ENCODE measurements at places on chromosomes 11 and 22.

- no peak for DNase-seq
Observed at GRCh38 chr11:232783-233565, 3.2 kb downstream of the SIRT3 start.

DNA sequence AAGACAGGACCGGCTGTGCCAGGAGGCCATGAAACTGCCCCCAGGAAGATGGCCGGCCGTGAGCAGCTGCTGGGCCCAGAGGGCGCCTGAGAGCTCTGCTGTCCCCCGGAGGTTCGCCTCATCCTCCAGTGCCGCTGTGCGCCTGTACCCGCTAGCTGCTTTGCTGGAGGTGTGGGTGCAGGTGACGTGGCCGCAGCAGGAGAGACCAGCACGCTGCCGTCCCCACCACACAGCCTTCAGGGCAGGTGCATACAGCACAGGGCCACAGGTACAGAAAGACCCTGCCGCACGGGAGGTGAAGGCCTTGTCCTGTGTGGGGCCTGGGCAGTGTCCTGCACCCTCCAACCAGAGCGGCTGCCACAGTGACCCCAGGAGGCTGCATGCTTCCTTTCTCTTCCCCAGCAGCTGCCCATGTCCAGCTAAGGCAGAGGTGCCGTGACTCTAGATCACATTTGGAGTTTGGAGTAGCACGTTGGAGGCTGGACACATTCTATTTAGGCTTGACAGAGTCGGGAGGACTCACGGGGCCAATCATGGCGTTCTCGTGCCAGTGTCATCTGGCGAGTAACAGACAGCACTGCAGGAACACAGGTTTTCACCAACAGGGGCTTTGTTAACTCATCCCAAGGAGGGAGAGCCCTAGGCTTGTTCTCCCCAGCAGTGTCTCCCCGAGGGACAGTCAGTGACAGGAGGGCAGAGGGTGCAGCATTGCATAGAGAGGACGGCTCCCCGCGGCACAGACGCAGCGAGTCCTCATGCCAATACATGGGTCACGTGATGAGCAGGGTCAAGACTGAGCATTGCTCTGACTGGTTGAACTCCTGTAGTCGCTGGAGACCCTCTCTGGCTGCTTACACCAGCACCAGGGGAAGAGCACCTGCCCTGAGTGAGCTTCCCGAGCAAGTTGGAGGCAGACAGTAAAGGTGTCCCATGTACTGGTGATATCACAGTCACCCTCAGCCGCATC, 18.7 kb upstream of the PANX2 start:
- no peak for DNase-seq

GRCh38 chr11:131581046-131581445, 210.6 kb downstream of the NTM start:
- DNase-seq = no peak

- DNase-seq = no peak
Observed at GRCh38 chr22:29090039-29090438, 17.2 kb downstream of the KREMEN1 start.

DNA sequence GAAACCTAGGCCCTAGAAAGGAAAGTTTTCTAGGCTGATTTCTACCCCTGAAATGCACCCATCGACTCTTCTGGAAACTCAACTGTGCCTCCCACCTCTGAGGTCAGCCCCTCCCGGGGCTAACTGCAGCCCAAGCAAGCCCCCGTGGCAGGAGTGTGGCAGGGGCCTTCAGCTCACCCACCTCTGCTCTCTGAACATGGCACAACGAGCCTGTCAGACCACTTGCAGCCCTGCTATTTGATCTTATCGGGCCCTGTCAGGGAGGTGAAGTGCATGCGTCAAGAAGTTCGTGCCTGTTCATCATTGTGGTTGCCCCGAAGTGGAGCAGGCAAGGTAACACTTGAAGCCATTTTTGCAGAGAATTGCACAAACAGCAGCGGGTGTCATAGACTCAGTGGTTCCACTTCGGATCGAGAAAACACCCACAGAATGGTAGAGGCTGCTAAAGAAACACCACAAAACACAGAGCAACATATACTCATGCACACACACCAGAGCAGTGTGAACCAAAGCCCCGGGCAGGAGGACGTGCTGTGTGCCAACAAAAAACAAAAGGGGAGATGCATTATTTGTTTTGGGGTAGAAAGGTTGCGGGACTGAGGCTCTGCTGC, 262.7 kb downstream of the ETS1 start:
- no peak for DNase-seq

- DNase-seq = no peak
Observed at GRCh38 chr22:21022955-21023614, 8.1 kb downstream of the P2RX6 start.

- DNase-seq = no peak
Observed at GRCh38 chr22:22786301-22787115, 101.1 kb upstream of the IGLL5 start.

- DNase-seq = no peak
Observed at GRCh38 chr11:76237914-76238313, 31.6 kb upstream of the WNT11 start.

DNA sequence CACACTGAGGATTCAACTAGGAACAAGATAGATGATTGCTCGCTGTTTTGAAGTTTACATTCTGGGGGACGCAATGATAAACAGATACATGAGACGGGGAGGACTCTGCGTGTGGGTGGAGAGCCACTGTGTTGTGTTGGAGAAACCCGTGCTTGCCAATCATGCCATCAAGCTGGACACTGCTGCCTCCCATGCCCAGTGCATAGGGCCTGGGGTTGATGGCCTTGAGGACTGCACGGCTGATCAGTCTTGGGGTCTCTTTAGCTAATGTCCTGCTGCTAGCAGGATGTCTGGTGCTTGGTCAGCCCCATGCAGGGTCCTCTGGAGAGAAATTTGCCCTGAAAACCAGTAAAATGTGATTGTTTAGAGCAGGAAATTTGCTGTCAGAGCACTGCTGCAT, 221.2 kb upstream of the B3GAT1 start:
- DNase-seq = no peak

DNA sequence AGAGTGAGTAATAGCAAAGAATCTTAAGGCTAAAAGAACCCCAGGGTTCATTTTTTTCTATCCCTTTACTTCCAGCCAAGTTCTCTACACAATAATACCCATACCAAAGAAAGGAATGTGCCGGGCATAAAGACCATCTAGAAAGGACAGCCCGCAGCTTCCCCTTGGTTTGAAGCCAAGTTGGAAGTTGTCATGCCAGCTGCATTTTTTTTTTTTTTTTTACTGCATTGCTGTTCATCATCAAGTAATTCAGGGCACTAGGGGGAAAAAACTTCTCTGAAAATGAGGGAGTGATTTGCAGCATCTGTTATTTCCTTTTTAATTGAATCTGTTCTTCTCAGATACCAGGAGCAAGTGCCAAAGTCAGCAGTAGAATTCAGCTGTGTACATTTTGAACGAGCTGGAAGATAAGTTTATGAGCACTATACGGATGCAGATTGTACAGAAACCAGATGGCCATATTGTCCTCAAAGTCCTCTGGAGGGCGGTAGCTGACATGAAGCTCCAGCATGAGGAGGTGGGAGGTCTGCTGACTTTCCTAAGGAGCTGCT, 56.4 kb downstream of the UBASH3B start:
- no peak for DNase-seq

DNA sequence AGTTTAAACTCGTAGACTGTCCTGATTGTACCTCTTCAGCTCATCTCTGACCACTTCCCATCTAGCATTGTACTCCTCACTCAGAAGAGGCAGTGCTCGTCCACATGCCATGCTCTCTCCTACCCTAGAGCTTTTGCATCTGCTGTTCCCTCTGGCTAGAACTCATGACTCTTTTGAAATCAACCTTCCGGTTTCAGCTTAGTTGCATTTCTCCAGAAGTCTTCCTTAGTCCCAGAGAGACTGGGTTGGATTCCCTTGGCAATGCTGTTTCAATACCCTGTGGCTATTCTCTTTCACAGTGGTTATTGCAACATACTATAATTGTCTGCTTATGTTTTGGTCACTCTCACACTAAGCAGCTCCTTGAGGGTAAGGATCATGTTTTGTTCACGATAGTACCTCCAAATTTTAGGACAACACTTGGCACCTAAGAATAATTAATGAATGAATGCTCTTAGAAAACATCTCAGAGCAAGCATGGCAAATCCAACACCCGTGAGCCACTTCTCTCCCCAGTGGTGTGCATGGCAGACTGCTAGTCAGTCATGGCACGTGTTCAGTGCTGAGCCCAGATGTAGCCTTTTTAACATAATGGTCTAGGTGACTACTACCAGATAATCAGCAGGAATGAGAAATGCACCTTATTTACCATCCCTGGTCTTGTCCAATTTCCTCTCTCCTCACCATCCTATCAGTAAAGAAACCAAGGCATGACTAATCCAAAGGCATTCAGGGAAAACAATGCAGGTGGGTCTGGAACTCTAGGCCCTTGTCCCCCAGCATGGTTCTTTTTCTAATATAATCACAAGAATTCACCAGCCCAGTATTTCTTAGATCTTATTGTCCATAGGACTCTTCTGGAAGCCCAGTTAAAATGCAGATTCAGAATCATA, 14.5 kb downstream of the SEPTIN3 start:
- DNase-seq = no peak

GRCh38 chr11:73752216-73752867, 8.5 kb downstream of the RAB6A start:
- no peak for DNase-seq

GRCh38 chr11:126350836-126351235, 4.7 kb upstream of the ST3GAL4 start:
- no peak for DNase-seq

- no peak for DNase-seq
Observed at GRCh38 chr22:39219071-39220039, 25.4 kb downstream of the PDGFB start.

DNA sequence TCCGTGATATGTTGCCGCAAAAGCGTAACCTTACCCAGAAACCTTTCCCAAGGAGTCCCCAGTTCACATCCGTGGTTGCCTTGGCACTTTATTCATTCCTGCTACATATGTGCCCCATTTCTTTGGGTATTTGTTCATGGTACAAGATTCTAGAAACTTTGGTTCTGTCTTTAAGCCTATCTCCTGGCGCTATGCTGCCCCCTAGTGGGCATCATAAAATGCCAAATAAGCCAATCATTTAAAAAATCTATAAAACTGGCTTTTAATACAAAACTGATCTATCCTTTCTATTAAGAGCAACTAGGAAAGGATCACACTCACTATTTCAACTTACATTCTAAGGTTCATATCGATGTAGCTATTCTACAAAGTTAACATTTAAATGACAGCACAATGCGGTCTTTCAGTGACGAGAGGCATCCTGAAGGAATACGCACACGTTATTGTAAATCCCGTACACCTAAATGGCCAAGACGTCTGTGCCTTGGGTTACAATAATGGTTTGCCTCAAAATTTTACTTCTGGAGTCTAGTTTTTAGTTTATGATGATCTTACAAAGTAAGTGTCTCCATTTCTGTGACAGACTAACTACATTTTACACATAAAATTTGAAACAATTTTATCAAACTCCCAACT, 16.2 kb downstream of the PIWIL3 start:
- peak; percentile 29 for DNase-seq

- DNase-seq = no peak
Observed at GRCh38 chr11:16867097-16867496, 128.7 kb downstream of the C11orf58 start.

GRCh38 chr22:31093086-31093850, 12.2 kb downstream of the SMTN start:
- peak; percentile 71 for DNase-seq

GRCh38 chr11:74783241-74783871, 34.7 kb downstream of the RNF169 start:
- peak; percentile 13 for DNase-seq

DNA sequence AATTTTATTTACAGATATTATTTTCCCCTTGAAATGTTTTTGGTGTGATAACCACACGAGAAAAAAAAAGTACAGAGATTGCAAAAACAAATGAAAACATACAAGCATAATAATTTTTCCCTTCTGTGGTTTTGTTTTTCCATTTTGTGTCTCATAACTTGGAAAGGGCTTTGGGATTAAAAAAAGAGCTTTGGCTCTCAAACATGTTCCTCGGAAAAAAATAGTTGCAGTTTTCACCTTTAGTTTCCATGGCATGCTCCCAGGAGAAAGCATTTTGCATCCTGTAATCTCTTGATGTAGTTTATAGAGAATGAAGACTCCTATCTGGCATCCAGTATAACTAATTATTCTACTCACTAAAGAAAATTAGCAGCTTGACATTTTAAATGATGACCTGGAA, 362.1 kb upstream of the PDGFD start:
- DNase-seq = no peak

DNA sequence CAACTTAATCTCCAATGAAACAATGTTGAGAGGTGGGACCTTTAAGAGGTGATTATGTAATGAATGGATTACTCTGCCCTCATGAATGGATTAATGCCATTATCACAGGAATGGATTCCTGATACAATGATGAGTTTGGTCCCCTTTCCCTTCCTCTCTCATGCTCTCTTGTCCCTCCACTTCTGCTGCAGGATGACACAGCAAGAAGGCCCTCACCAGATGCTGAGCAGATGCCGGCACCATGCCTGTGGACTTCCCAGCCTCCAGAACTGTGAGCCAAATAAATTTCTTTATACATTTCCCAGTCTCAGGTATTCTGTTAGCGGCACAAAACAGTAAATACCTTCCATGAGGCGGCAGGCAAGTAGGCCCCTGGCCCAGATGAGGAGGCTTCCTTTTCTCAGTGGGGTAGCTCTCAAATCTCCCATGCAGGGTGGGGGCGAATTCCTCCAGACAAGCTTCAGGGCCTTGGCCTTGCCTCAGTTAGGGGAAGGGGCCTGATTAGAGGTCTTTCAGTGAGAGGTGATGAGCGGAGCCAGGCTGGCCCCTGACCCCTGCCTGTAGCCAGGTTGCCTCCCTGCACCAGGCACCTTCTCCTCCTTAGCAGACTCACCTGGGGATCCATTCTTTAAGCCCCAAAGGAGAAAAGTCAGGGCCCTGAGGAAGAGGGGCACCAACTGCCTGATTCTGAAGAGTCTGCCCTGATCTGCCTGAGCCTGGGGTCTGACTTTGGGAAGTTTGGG, 86.0 kb downstream of the RRM1 start:
- DNase-seq = no peak

- DNase-seq = no peak
Observed at GRCh38 chr22:32558681-32559355, 84.2 kb downstream of the FBXO7 start.

DNA sequence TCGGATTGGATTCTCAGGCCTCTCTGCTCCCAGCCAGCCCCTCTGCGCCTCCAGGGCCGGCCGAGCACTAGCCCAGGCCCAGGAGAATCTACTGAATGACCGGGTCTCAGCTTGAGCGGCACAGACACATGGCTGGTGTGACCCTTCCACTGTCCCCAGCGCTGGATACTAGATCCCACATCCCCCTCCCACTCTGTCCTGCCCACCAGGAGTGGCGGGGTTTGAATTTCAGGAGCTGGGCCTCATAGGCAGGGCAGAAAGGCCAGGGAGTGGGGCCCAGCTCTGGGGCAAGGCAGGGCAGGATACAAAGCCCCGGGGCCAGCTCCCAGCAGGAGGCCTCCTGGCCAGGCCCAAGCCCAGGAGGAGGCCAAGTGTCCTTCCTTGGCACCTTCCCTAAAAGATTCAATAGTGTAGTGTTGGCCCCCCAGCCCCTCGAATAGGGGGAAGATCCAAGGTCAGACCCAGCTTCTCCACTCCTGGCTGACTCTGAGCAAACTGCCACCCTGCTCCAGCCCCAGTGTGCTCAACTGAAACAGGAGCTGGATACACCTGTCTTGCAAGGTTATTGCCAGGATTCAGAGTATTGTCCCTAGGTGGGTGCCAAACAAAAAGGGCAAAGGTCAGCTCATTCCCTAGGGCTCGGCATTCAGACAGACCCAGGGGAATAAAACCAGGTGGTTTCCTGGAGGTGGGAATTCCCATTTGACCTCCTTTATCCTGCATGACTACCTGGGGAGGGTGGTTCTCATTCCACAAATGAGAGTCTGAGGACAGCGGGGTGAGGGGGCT, 22.5 kb upstream of the TCF20 start:
- DNase-seq = no peak

Measured in frontal cortex (tissue), 4 donors.